ENCODE measurements at places on chromosomes 5 and 9.
A peak's percentile ranks its signal among the peaks of the same experiment; 100 is the strongest.

DNA sequence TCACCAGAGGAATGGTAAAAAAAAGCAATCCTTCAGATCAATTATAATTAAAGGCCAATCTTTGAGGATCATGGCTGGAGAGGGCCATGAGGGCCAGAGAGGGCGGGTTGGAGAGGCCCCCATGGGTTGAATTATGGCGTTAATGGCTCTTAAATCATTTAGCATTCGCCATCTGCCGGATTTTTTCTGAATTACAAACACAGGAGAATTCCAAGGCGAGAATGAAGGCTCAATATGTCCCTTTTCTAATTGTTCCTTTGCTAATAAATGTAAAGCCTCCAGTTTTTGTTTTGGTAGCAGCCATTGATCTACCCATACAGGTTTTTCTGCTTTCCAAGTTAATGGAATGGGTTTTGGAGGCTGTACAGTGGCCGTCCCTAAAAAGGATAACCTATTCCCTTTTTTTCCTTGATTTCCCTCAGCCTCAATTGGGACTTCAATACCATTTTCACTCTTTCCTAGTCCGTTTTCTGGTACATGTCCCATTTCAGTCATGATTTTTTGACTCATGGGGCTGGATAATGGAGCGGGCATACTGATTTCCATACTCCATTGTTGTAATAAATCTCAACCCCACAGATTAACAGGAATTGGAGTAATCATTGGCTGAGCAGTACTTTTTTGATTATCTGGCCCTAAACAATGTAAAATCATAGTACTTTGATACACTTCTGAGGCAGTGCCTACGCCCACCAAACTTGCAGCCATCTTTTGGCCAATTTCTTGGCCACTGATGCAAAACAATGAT is 6.7 kb upstream of the TMEM141 start:
- no peak for DNase-seq

DNA sequence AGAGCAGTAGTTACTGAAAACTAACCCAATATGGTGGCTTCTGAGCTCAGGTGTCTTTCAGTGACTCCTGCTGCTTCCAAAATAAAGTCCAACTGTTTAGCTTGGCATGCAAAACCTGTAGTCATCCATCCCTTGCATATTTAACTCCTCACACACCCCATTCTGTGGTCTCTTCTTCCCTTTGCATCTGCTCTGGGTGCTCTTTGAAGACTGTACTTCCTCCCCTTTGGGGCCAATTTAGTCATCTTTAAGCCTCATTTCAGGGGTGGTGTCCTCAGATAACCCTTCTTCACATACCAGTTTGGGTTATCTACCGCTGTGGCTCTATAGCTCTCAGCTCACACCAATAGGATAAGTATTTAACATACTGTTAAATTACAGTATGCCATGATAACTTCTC is 209.9 kb upstream of the DMRT1 start:
- DNase-seq = no peak

DNA sequence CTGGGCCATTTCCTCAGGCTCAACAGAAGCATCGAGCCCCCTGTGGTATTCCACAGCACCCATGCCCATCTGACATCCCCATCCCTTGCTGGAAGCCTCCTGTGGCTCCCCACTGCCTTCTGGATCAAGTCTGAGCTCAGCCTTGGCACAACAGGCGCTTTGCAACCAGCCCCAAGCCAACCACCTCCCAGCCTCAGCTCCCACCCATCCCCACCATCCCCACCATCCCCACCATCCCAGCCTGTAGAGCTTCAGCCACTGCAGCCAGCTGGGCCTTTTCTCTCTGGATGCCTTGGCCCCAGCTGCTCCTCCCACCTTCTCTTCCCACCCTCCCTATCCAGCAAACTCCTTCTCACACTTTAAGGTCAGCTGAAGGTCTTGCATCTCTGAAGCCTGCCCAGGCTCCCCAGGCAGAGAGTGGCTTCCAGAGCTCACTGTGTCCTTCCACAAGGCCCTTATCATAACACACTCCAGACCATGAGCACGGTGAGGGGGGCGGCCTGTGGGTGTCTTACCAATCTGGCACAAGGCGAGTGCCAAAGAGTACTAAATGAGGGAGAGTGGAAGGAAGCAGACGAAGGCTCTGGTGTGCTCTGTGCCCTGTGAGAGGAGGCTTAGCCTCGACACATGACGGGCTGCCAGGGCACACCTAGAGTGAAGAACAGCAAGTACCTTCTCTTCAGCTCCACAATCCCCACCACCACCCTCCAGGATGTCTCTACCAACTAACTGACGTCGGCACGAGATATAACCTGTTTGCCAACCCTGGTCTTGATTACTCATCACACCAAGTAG is 6.5 kb downstream of the HIGD2A start:
- no peak for DNase-seq

GRCh38 chr5:81694726-81695125 is 56.2 kb downstream of the SSBP2 start:
- DNase-seq = no peak

- no peak for DNase-seq
Observed at GRCh38 chr9:114299286-114300152, 23.4 kb upstream of the ORM1 start.

DNA sequence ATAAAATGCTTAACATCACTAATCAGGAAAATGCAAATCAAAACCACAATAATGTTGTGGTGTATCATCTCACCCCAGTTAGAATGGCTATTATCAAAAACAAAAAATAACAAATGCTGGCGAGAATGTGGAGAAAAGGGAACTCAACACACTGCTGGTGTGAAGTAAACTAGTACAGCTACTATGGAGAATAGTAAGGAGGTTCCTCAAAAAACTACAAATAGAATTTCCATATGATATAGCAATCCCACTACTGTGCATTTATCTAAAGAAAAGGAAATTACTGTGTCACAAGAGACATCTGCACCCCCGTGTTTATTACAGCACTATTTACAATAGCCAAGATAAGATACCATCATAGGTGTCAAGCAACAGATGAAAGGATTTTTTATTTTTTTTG is 214.5 kb upstream of the RASA1 start:
- no peak for DNase-seq

DNA sequence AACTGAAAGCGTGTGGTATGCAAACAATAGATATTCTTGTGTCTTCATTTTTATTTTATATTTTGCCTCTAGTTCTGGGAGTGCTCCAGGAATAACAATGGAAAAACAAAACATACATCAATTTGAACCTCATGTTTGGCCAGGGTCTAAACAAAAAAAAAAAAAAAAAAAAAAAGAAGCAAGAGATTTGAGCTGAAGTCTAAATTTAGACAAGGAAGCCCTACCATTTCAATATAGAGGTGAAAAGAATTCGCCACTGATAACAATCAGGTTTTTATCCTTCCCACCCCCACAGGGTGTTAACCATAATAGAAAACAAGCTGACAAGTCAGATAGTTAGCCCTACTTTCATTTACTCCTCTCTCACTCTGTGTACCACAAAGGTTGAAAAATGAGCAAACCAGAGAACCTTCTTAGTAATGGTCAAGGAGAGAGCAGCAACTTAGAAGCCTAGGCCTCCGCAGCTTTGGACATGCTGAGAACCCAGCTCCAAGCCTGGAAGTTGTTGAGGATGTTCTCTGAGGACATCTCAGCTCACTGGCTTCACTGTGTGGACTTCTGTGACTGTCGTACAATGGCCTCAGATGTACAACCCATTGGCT is 118.2 kb upstream of the HMHB1 start:
- no peak for DNase-seq

DNA sequence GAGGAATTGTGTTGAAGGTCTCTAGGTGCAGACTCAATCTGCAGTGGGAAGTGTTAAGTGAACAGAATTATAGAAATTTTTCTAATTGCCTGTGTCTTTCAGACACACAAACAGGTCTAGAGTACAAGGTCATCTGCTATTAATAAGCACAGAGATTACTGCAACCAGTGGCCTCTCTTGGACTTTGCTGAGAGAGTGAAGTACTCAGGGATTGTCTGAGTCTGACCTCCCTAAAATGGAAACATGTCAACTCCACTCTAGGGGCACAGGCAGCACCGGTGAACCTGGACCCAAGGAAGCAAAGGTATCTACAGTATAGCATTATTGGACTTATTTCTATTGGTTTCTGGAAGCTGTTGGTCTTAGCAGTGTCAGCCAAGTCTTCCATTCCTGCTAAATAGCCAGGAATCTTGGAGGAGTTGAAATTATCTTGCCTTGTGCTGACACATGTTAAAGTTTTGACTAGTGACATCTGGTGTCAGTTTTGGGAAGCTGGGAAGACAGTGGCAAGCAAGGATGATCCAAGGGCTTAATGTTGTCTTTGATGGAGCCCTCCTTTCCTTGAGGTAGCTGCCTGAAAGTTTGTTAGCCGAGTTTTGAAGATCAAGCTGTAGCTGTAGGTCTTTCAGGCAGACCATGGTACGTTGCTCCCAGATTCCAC is 61.1 kb upstream of the NMUR2 start:
- DNase-seq = no peak

- DNase-seq = no peak
Observed at GRCh38 chr9:120186276-120186675, 393.7 kb downstream of the CDK5RAP2 start.

DNA sequence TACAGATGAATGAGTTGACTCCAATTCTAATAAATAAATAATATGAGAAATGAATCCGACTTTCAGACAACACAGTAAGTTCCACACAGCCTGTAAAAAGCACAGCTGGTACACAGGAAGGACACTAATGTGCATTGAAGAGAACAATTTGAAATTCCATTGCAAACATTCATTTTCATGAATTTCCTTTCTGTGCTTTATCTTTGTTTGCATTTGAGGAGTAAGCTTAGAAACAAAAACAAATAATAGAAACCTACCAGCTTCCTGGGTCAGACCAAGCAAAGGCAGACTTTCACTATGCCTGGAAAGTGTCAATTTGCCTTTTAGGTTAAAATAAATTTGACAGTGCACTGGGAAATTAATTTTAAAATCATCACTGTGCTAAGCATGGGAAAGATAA is 143.8 kb upstream of the VLDLR start:
- DNase-seq = no peak

DNA sequence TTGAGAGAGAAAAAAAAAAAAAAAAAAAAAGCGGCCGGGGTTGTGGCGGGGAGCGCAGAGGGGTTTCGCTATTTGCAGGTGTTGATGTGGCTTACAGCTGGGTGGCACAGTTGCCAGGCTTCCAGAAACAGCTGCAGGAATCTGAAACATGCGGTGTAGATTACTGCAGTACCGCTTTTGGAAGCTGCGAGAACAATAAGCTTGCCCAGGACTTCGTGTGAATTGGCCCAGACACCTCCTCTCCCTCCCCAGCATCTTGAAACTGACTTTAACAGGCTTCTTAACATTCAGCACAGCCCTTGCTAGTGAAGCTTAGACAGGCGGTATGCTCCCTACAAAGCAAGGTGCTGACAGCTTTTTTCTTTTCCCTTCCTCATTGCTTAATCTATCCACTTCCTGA is 104.0 kb downstream of the ATP10B start:
- DNase-seq = no peak

DNA sequence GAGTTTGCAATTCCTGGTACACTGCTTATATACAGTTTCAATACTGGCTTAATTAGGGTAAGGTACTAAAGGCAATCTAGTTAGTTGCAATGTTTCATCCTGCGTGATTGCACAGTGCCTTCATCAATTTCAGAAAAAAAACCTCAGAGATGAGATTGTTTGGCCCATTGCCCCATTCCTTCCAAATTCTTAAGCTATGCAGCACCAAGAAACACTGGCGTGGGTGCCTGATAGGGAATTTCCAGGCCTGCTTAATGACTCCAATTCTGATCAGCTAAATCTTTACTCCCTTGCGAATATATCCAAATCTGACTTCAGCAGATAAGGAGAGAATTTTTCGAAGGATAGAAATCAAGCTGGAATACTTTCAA is 35.9 kb upstream of the GAS1 start:
- no peak for DNase-seq

GRCh38 chr5:125207856-125208255 is 461.4 kb upstream of the ZNF608 start:
- DNase-seq = no peak

DNA sequence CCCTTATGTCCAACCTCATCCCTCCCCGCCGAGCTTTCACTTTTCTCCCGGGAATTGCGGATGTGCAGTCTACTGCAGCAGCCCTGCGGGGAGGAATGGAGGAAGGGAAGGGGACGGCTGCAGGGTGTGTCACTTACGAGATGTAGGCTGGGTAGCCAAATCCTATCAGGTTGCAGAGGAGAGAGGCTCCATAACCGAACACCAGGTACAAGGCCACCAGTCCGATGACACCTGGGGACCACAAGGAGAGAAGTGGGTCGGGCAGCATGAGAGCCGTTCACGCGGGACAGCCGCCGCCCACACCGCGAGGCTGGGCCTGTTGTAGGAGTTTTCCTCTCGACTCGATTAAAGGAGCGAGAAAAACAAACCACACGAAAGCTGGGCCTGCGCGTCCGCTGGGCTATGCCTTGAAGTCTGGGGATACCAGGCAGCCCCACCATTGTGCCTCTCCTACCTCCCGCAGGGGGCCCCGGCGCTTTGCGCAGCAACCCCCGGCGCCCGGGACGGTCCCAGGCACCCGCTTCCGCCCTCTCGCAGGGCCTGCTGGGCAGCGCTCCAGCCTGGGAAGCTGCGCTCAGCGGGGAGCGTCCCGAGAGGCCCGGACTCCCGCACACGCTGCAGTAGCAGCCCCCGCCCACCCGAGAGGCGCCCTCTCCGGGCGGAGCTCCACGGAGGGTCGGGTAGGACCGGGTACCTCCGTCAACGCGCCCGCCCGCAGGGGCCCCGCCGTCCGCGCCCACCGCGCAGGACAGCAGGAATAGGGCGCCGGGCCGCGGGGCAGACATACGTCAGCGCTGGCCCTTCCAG is 798 bp downstream of the REEP5 start:
- DNase-seq = peak; percentile 78

DNA sequence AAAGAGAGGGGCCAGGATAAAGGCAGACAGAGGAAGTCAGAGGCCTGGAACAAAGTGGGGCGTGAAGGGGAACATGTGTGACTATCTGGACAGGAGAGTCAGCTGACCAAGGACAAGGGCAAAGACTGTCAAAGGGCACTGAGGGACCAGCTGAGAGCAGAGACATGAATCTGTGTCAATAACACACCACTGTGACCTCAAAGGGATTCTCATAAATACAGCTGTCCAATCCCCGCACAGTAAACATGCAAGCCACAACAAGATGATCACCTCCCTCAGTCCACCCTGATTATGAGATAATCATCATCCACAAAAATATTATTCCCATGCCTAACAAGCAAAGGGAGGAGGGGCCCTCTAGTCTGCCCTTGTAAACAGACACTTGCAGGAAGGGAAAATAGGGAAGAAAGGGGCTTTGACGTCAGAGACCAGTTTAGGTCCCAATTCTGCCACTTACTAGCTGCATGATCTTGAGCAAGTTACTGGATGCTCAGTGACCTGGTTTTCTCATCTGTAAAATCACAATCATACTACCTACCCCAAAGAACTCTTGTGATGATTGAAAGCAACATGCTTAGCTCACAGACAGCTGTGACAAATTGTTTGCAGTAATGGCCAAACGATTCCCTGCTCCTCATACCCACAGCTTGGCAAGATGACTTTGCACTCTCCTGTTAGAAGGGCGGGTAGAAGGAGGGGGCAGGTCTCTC is 41.8 kb downstream of the RAPGEF1 start:
- DNase-seq = no peak

- DNase-seq = no peak
Observed at GRCh38 chr5:55855509-55855908, 4.4 kb downstream of the IL31RA start.

All from urothelium cell line (cell line).